ENCODE measurements at places on chromosomes 12 and 14.

DNA sequence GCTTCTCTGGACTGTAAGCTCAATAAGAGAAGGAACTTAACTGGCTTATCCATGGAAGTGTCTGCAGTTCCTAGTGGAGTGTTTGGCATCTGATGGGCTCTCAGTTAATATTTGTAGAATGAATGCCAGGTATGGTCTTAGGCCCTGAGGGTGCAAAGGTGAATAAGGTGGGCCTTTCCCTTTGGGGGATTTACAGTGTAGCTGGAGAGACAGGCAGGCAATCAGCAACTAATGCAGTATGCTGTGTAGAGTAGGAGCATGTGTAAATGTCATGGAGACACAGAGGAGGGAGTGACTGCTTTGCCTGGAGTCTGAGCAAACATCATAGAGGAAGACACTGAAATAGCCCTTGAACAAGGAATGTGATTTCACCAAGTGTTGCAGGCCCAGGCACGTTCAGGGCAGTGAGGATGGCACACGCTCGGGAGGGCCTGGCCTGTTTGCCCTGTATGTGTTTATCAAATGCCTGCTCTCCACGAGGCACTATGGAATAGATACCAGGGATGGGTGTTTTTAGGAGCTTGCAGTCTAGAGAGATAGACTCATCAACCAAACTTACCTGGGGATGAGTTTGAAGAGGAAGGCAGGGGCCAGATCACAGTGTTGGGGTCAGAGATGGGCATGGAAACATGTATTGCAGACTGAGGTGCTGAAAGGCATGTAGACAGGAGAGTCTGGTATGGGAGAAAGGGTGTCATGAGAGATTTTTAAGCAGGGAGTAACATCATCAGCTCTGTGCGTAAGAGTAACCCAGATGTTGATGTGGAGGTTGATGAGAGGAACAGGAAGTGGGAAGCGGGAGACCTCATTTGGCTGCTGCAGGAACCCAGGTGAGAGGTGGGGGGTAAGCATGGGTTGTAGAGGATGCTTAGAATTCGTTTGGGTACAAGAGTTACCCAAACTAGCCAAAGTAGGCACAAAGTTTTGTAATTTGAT lies 54.1 kb downstream of the PLXNC1 start:
- no peak for DNase-seq

- DNase-seq: no peak
Measured at GRCh38 chr14:68282479-68283377, 463.1 kb downstream of the RAD51B start.

DNA sequence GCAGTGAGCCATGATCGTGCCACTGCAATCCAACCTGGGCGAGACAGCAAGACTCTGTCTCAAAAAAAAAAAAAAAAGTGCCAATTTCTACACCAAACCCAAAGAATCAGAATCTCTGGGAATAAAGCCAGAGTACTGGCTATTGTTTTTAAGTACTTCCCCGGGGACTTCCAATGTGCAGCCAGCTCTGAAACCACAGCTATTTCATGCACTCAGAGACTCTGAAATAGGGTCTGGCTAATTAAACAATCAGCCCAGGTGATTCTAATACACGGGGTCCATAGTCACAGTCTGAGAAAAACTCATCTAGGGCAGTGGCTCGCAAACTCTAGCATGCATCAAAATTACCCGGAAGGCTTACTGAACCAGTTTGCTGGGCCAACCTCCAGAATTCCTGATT lies 56.3 kb downstream of the SIX6 start:
- no peak for DNase-seq

DNA sequence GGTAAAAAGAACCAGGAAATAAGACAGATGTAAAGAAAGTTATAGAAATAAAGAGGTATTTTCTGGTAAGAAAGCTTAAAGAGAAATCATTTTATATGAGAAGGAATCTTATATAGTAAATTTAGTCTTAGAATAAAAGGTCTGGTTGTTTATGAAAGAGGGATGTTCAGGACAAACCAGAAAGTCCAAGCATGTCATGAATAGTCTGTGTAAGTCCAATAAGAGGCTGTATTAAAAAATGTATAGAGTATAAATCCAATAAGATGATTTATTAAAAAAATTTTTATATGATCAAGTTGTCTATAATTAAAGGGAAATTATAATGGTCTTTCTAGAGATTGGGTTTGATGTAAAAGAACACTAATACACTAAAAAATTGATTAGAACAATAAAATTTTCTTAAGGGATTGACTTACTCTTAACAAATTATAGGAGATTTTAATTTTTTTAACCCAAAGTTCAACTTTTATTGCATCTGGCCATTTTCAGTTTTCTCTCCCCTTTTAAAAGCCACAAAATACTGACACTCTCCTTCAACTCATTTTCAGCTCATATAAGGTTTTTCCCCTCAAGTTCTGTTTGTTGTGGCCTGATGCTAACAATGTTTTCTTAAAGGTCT lies 35.1 kb downstream of the ST8SIA1 start:
- DNase-seq: no peak

- DNase-seq: no peak
Measured at GRCh38 chr12:56836317-56836716, 73.2 kb downstream of the HSD17B6 start.

DNA sequence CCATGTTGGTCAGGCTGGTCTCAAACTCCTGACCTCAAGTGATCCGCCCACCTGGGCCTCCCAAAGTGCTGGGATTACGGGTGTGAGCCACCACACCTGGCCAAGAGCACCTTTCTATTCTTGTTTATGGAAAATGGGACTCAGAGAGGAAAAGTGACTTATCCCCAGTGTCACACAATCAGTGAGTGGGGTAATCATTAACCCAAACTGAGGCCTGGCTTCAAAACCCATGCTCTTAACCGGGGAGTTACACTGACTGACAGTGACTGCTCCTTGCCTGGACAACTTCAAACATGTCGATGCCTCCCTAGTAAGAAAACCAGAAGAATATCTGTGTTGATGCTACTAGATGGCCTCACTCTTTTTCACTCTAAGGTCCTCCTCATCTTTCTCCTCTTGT lies 7.3 kb downstream of the CLEC7A start:
- no peak for DNase-seq

GRCh38 chr12:65779091-65779642 lies 45.1 kb upstream of the HMGA2 start:
- no peak for DNase-seq

Measured in cortex of kidney (tissue), 1 donor.